Stimulated activated CD4-positive, alpha-beta T cell treated with anti-CD3 and anti-CD28 coated beads, Interleukin-4, amount 100 ng/mL, for 48 hours (primary cell): ENCODE measurements at places on chromosomes 5 and 9.

- DNase-seq, result no peak
Observed at GRCh38 chr9:127336506-127337352, 60.2 kb upstream of the SLC2A8 start.

- DNase-seq, result no peak
Observed at GRCh38 chr5:81250004-81250403, 16.9 kb downstream of the CKMT2 start.

- no peak for DNase-seq
Observed at GRCh38 chr5:103526164-103526915, 36.2 kb downstream of the NUDT12 start.

GRCh38 chr9:120032639-120033038, 547.3 kb downstream of the CDK5RAP2 start:
- DNase-seq, result no peak

DNA sequence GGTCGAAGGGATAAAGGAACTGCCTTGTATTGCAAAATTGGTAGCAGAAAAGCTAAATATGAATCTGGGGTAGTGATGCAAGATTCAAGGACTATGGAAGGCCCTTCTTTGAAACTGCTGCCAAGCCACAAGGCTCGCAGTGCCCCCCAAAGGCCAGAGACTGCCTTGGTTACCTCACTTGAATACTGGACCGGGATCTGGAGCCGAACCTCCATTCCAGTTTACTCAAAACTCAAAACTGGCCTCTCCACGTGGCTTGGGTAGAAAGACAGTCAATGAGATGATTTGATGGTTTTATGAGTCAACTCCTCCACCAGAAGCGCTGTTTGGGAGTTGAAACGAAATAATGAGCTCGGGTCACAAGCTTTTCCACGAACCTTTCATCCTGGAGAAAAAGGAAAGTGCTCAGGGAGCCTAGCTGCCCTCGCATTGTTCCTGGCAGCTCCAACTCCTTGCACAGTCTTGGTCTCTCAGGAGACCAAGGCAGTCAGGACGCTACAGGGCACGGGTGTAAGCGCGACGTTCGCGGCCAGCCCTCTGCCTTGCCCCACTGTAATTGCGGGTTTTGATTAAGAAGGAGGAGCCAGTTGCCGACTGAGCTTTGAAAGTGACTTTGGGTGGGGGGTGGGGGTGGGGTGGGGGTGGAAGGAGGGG, 2.8 kb downstream of the ST8SIA4 start:
- no peak for DNase-seq

- DNase-seq, result no peak
Observed at GRCh38 chr5:55584398-55585205, 49.8 kb upstream of the PLPP1 start.

- DNase-seq, result no peak
Observed at GRCh38 chr9:80028501-80028900, 456.7 kb downstream of the TLE4 start.

- DNase-seq, result no peak
Observed at GRCh38 chr5:153905219-153905618, 133.5 kb downstream of the FAM114A2 start.

- no peak for DNase-seq
Observed at GRCh38 chr9:123157221-123157620, 111.2 kb downstream of the STRBP start.

GRCh38 chr9:16271967-16272366, 598.5 kb downstream of the BNC2 start:
- DNase-seq, result no peak

GRCh38 chr5:14238272-14238671, 95.1 kb downstream of the TRIO start:
- DNase-seq, result no peak

- peak; percentile 24 for DNase-seq
Observed at GRCh38 chr5:129094924-129095899, 663 bp downstream of the ISOC1 start.

GRCh38 chr5:129930221-129930620, 26.0 kb downstream of the CHSY3 start:
- no peak for DNase-seq

DNA sequence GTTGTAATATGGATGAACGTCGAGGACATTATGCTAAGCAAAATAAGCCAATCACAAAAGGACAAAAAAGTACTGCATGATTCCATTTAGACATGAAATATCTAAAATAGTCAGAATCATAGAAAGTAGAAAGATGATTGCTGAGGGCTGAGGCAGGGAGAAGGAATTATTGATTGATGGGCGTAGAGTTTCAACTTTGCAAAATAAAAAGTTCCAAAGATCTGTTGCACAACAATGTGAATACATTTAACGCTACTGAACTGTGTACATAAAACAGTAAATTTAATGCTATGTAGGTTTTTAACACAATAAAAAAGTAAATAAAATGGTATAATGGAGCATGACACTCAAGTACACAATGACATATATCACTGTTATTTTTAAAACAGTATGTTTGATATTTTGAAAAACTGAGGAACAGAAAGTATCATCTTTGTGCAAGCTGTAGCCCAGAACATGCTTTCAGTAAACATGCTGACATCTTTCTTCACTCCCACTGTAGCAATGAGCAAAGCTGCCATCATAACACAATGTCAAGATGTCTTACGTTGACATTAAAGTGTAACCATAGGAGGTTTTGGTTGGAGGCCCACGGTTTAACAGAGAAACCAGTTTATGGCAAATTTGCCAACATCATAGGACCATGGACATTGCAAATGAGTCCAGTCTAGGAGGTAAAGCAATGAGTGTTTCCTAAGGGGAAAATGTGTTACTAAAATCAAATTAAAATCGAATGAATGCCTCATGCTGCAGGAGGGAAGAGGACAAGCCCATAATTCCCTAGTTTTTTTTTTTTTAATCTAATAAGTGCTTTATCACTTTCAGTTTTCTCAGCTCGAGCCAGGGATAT, 125.8 kb upstream of the SGCD start:
- DNase-seq, result no peak

DNA sequence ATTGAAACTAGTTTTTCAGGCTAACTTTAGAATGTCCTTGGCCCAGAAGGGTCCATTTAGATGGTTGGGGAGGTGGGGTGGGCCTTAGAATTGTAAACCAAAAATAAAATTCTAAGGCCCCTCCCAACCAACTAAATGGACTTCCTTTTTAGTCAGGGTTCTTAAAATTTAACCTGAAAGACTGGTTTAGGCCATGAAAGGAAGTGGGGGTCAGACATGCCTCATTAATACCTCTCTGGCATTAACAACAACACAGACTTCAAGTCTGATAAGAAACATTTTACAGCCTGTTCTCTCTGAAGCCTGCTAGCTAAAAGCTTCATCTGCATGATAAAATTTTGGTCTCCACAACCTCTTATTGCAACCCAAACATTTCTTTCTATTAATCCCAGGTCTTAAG, 65.5 kb upstream of the TNC start:
- no peak for DNase-seq

DNA sequence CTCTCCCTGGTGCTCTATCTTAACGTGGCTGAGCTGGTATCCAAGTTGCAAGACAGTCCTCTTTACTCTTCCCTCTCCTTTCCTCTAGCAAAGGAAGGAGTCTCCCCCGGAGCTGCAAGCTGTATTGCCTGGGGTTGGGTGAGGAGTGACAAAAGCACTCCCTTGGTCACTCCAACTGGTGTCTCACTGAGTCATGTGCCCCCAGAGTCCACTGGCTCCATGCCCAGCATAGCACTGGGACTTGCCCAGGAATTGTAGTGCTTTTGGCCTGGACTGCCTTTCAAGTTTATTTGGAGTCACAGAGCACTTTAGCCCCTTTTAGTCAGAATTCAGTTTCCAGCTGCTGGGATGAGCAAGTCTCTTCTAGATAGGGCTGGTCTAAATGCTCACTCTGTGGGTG, 82.6 kb upstream of the FST start:
- no peak for DNase-seq

GRCh38 chr9:86376016-86376415, 21.8 kb upstream of the TUT7 start:
- no peak for DNase-seq

- DNase-seq, result no peak
Observed at GRCh38 chr9:127684576-127684975, 22.2 kb upstream of the CFAP157 start.
